ENCODE measurements at places on chromosomes 7 and 10.

DNA sequence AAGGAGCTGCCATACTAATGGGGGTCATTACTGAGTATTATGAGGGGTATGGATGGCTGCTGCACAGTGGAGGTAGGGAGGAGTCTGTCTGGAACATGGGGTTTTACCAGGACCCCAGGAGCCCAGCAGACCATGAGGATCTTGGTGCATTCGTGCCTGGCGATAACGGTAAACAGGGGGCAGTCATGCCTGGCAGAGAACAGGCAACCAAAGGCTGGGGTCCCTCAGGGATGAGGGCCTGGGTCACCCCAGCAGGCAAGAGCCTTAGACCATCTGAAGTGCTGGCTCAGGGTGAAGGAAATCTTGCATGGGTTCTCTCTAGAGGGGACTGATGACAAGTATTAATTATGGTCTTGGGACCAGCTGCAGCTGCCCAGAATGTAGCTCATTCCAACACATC, 46.1 kb downstream of the MYL10 start:
- no peak overlapping the region for H3K27ac ChIP-seq
- H3K36me3 ChIP-seq: no peaks in the 10 kb centered on the region
- DNase-seq: no peak
- H3K27me3 ChIP-seq: no peaks in the 10 kb centered on the region
- no peak overlapping the region for H3K4me3 ChIP-seq

DNA sequence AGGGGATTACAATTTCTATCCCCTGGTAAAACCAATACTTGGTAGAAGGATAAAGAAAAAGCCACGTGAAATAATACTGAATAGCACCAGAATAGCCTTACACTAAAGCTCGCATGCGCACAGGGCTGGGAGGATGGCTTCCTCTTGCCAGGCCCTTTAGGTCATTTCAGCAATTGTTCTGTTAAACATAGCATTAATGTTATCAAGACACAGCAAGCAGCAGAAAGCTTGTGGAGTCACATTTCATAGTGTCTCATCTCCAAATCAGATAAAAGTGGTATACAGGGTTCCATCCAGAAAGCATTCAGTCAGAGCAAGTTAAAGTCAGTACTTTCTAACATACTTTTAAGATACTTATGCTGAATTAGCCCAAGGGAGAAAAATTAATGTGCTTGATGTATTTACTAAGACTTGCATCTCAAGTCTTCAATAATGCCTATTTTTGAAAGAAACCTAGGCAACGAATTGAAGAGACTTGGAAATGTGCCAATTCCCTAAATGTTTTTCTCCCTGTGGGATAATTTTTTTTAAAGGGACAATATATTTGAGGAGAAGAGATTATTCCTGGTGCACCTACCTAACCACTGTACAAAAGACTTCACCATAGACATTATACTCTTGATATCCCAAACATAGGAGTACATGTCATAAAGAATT, 14.3 kb upstream of the NPM3 start:
- DNase-seq: no peak
- no peak overlapping the region for H3K27ac ChIP-seq
- H3K4me1 ChIP-seq: peaks cover 38% of the 10 kb centered on the region
- no peak overlapping the region for H3K4me3 ChIP-seq
- peaks cover 82% of the 10 kb centered on the region for H3K36me3 ChIP-seq

DNA sequence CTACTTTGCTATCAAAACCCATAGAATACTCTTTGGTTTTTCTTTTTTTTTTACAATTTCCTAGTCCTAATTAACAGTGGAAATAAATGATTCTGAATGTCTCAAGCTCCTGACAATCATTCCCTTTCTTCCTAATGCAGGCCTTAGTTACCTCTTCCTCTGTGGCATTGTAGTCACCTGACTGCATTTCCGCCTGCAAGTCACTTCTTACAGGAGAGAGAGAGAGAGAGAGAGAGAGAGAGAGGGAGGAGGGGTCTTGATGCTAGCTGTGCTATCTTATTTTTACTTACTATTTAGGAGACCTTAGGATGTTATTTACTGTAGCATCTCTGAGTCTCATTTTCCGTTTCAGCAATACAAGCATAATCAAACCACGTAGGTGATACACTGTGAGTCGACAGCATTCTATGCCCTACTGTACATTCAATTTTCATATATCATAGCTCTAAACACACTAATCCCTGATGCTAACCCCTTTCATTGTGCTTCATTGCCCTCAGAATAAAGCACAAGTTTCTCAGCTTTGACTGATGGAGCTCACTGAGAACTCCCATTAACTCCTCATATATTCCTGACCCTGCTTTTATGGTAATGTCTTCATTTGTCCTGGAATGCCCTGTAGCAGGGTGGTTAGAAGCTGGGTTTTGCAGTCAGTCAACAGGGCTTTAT, 1237.3 kb downstream of the XPNPEP1 start:
- no peak for DNase-seq
- H3K27me3 ChIP-seq: no peaks in the 10 kb centered on the region
- H3K4me1 ChIP-seq: no peaks in the 10 kb centered on the region

- no peak for DNase-seq
- H3K27me3 ChIP-seq: no peaks in the 10 kb centered on the region
- H3K4me1 ChIP-seq: peaks cover 58% of the 10 kb centered on the region
- H3K4me3 ChIP-seq: peak overlapping the region; percentile 82
Observed at GRCh38 chr7:92588561-92588960, 1.6 kb downstream of the FAM133B start.

DNA sequence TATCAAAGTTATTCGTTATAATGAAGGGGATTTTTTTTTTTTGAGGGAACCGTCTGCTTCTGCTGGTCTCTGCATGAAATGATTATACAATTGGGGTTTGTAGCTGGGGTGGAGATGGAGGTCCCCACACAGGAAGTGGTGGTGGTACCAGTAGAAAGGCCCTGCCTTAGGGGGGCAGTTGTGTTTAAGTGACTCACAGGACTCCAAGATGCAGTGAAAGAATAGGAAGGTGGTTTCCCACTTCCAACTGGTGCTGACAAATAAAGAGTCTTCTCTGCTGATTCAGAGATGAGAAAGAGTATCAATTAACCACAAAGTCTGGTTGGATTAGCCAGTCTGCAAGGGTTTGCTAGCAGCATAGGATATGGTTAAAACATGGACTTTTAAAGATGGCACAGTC, 376.0 kb downstream of the SORCS3 start:
- no peak overlapping the region for H3K4me3 ChIP-seq
- H3K27me3 ChIP-seq: no peaks in the 10 kb centered on the region
- no peaks in the 10 kb centered on the region for H3K36me3 ChIP-seq
- H3K27ac ChIP-seq: no peak overlapping the region
- no peak for DNase-seq
- no peaks in the 10 kb centered on the region for H3K4me1 ChIP-seq

- H3K27me3 ChIP-seq: no peaks in the 10 kb centered on the region
- peak overlapping the region; percentile 91 for H3K4me3 ChIP-seq
- peaks cover 41% of the 10 kb centered on the region for H3K36me3 ChIP-seq
- peaks cover 65% of the 10 kb centered on the region for H3K4me1 ChIP-seq
- DNase-seq: peak; percentile 95
- peak overlapping the region; percentile 98 for H3K27ac ChIP-seq
Observed at GRCh38 chr10:17229967-17230682, 2.1 kb downstream of the VIM start.

DNA sequence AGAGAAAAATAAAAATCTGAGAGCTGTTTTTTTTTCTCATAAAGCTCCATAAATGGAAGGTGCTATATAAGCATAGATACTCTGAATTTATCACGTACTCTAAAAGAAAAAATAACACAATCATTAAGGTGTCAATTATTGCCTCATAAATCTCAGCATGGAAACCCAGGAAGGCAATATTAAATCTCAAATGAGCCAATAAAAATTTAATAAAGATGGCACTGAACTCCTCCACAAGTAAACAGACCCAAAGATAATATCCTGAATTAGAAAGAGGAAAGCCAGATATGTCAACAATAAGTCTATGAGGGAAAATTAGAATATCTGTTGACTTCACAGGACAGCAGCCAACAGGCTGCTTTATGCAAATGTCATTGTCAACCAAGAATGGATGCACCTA, 66.5 kb downstream of the CDK6 start:
- H3K4me3 ChIP-seq: no peak overlapping the region
- DNase-seq: no peak
- H3K27ac ChIP-seq: no peak overlapping the region
- H3K4me1 ChIP-seq: peaks cover 7% of the 10 kb centered on the region

- H3K27ac ChIP-seq: no peak overlapping the region
- DNase-seq: no peak
- H3K4me3 ChIP-seq: no peak overlapping the region
- no peaks in the 10 kb centered on the region for H3K27me3 ChIP-seq
Observed at GRCh38 chr10:123622381-123622780, 43.8 kb upstream of the GPR26 start.

DNA sequence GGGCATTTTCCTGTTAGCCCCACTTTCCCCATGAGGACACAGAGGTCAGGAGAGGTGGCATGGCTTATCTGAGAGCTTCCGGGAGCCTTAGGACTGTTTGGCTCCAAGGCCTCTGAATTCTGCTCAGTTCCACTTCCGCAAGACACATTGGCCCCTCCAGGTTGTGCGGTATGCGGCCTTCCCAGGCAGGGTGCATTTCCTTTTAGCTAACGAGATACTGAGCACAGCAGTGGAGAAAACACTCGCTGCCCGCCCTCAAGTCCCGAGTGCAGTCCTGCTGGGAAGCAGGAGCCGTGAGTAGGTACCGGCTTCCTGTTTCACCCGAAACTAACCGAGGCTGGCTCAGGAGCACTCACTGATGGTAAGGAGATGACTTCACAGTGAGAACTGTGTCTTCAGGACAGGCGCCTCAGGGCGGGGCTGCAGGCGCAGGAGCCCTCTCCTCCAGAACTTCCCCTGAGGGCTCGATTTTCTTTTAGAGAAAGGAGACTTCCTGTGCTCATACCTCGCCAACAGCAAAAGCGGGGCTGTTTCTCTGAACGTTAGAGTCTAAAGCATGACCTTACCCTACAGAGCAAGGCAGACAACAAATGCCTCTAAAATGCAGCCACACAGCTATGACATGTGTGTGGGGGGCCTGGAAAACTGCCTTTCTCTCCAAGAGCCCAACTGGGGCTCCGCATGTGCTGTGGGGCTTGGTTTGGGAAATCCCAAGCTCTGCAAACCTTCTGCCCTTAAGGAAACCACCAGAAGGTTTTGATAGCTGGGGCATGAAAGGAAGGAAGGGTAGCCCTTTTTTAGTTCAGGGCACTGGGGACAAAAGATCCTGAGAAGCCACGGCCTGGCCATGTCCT, 25.9 kb downstream of the RGS10 start:
- H3K4me1 ChIP-seq: peaks cover 60% of the 10 kb centered on the region
- no peaks in the 10 kb centered on the region for H3K27me3 ChIP-seq
- H3K36me3 ChIP-seq: peaks cover 36% of the 10 kb centered on the region

- DNase-seq: no peak
- no peak overlapping the region for H3K4me3 ChIP-seq
- H3K4me1 ChIP-seq: peaks cover 40% of the 10 kb centered on the region
- no peak overlapping the region for H3K27ac ChIP-seq
Observed at GRCh38 chr10:109941236-109941862, 18.0 kb upstream of the XPNPEP1 start.

DNA sequence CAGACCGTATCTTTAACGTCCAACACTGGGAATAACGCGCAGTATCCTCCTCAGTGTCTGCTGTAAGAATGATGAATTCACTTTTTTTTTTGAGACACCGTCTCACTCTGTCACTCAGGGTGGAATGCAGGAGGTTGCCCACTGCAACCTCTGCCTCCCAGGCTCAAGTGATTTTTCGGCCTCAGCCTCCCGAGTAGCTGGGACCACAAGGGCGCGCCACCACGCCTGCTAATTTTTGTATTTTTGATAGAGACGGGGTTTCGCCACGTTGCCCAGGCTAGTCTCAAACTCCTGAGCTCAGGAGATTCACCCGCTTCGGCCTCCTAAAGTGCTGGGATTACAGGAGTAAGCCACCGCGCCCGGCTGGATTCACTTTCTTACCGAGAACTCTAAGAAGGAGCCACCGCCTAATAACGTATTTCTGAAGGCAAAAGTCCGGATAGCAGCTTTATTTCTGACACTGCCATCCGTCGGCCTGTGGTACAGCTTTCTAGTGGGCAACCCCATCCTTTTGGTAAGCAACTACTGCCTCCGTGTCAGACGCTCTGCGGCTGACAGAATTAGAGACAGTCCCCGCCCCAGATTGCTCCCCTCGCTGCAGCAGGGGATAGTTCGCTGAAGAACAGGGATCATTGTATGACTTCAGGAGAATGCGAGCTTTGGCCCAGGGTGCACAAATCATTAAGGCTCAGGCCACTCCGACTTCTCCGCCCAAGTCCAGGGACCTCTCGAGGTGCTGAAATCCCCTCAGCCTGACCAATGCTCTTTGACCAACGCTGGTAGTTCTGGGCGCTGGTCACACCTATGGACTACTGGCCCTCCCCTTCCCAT, 662 bp downstream of the POLR3A start:
- no peak for DNase-seq
- H3K4me3 ChIP-seq: peak overlapping the region; percentile 98
- H3K27me3 ChIP-seq: no peaks in the 10 kb centered on the region
- H3K27ac ChIP-seq: peak overlapping the region; percentile 71
- H3K36me3 ChIP-seq: peaks cover 24% of the 10 kb centered on the region

DNA sequence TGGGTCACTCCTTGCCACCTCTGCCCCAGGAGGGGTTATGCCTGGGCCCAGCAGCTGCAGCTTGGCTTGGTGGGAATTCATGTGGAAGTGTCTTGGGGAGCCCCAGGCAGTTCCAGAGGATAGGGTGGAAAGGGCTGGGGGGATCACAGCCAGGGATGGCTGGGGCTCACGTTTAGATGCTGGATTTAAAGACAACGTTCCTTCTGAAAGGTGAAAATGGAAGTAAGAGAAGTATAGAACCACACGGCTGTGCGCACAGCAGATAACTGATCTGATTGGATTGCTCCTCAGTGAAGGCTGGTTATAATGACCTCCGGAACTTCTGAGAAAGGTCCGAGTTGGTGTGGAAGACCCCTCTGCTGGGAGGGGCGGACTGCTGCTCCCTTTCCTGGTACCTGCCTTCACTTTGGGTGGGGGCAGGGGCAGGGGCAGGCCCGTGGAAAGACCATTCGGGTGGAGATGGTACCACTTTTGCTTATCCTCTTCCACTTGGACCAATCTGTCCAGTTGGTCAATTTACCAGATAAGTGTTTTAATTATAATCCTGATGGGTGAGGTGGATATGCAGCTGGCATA, 7.9 kb upstream of the MYL7 start:
- H3K27me3 ChIP-seq: no peaks in the 10 kb centered on the region
- H3K27ac ChIP-seq: no peak overlapping the region
- H3K4me1 ChIP-seq: peaks cover 8% of the 10 kb centered on the region

GRCh38 chr10:112831859-112832258, 118.2 kb upstream of the TCF7L2 start:
- H3K27ac ChIP-seq: no peak overlapping the region
- no peaks in the 10 kb centered on the region for H3K36me3 ChIP-seq
- DNase-seq: no peak
- H3K27me3 ChIP-seq: no peaks in the 10 kb centered on the region

GRCh38 chr7:42931447-42931833, 534 bp downstream of the PSMA2 start:
- H3K27ac ChIP-seq: peak overlapping the region; percentile 94
- H3K27me3 ChIP-seq: no peaks in the 10 kb centered on the region
- H3K4me3 ChIP-seq: peak overlapping the region; percentile 93
- DNase-seq: no peak
- peaks cover 15% of the 10 kb centered on the region for H3K36me3 ChIP-seq

DNA sequence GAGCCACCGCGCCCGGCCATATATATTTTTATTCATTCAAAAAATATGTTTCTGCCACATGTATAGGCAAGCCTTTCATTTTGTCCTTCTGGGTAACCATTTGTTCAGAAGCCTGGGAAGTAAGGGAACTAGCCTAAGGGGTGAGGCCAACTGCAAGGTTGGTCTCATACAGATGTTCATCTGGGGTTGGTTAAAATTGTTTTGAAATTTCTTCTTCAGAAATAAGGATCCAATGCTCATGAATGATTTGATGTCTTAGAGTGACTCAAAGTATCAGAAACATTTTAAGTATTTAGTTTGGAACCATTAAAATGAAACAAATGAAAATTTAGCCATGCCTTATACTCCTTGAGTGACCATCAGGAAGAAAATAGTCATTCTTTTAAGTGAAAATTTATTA, 397.2 kb downstream of the SUGCT start:
- no peak overlapping the region for H3K27ac ChIP-seq
- H3K27me3 ChIP-seq: no peaks in the 10 kb centered on the region
- no peak for DNase-seq
- no peaks in the 10 kb centered on the region for H3K36me3 ChIP-seq
